ENCODE measurements at places on chromosomes 1 and 21.

GRCh38 chr1:85681087-85681486 is 27.1 kb downstream of the ZNHIT6 start:
- DNase-seq, result no peak

- DNase-seq, result no peak
Measured at GRCh38 chr1:113538225-113538624, 147.9 kb downstream of the MAGI3 start.

DNA sequence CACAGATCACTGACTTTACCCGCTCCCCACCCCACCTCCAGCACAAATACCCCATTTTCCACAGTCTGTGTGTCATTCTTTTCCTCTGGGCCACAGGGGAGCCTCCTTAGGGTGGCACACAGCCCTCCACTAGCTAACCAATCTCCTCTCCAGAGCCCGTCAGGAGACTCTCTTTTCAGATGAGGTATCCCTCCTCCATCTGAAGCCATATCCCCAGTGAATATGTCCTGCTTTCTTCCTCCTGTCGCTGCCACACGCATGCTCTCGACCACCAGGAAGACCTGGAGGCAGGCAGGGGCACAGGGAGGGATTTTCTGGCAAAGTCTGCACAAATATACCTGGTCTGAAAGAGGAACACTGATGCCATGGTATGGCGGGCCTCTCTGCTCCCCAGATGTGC is 635 bp downstream of the ZNF648 start:
- DNase-seq, result no peak

DNA sequence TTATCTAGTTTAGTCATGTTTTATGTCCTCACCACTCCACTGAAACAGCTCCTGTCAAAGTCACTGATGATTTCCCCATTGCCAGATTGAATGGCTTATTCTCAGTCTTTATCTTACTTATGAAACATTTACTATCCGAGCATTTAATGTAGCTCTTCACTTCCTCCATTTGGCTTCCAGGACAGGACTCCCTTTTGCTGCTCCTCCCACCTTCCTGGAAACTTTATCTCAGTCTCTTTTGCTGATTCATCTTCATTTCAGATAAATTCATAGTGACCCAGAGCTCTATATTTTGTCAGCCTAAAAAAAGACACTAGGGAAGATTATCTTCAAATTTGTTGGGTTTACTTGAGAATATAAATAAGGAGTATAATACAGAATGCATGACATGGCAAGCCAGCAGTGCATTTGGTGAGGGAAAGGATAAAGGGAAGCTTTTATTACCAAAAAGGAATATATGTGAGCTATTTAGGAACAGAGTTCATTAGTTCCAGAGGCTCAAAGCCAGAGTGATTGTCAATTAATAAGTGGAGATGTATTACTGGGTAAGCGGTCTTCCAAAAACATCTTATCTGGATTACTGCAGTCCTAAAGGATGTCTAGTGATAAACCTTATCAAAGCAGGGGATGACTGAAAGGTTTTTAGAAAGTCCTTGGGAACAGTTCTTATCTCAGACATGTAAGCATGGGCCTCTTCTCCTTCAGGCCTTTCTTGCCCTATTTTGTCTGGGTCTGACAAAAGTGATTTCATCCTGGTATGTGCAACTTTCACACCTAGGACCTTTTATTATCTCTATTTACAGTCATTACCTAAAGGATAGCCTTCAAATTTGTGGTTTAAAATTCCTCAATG is 25.6 kb downstream of the IL23R start:
- peak; percentile 61 for DNase-seq

GRCh38 chr1:58435376-58435775 is 111.2 kb downstream of the OMA1 start:
- no peak for DNase-seq

- no peak for DNase-seq
Measured at GRCh38 chr21:24027396-24027795, 1579.9 kb downstream of the MRPL39 start.

DNA sequence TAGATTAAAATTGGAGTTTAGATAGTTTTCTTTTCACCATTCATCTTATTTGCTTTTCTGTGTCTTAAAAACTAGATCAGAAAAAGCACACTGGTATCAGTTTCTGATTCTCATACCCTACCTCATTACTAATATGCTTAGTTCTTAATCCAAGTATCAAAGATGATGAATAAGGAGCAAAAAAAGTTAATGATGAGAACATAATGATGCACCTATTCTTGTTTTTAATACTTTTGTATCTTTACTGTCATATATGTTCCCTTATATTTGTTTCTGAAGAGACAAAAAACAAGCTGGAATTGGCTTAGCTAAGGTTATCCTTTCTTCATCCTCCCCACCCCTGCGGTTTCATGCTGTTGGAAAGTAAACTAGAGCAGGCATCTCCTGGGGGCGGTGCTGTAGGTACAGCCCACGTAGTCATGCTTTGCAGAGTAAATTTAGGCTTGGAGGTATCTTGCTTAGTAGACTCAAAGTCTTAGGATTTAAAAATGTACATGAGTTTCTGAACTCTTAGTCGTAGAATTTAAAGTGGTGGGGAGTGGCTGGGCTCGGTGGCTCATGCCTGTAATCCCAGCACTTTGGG is 16.4 kb downstream of the CNIH4 start:
- DNase-seq, result no peak
